ENCODE measurements at places on chromosomes 4 and X. TPM values are rescaled to one million over a fixed set of nuclear protein-coding genes. Genes with fewer than 3 reads are reported as not detected.

The KDM6A gene
- 69.7 TPM for total RNA-seq

The HPSE gene
- total RNA-seq = 1.0 TPM

The OTC gene
- not detected for total RNA-seq

The GSTCD gene
- 20.5 TPM for total RNA-seq

The CFAP47 gene
- 0.34 TPM for total RNA-seq

Measured in mesothelial cell of epicardium (in vitro differentiated cells).